Cerebellum (tissue), 4 donors: ENCODE measurements at places on chromosomes 12 and 14. TPM values are rescaled to one million over a fixed set of nuclear protein-coding genes. Genes with fewer than 3 reads are reported as not detected.

GRCh38 chr14:48435221-48435620 is 759.8 kb upstream of the MDGA2 start:
- DNase-seq = no peak

- no peak for DNase-seq
Observed at GRCh38 chr12:123506059-123506842, 27.3 kb downstream of the RILPL1 start.

GRCh38 chr12:88108021-88108420 is 33.9 kb downstream of the CEP290 start:
- no peak for DNase-seq

DNA sequence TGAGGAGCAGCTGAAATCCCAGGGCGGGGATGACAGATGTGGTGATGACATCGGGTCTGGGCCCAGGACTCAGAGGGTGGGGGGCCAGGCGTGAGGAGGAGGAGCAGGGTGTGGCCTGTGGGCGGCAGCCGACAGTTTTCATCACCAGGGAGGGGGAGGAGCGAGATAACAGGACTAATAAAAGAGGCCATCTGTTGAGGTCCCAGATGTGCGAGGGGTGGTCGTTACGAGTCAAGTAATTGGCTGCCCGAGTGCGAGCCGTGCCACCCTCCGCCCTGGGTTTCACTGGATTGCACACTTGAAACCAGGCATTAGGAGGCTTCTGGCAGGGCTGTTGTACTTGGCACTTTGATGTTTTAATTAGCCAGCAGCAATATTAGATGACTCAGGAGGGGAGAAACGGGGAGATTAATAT is 67.2 kb downstream of the NOS1 start:
- no peak for DNase-seq

RIPK3 gene
- 1.2 TPM for total RNA-seq

TBC1D30 gene
- 30.9 TPM for total RNA-seq

CLBA1 gene
- 7.5 TPM for total RNA-seq

C12orf50 gene
- 0.36 TPM for total RNA-seq

MIP gene
- not detected for total RNA-seq
